ENCODE measurements at places on chromosomes 1 and 21.

DNA sequence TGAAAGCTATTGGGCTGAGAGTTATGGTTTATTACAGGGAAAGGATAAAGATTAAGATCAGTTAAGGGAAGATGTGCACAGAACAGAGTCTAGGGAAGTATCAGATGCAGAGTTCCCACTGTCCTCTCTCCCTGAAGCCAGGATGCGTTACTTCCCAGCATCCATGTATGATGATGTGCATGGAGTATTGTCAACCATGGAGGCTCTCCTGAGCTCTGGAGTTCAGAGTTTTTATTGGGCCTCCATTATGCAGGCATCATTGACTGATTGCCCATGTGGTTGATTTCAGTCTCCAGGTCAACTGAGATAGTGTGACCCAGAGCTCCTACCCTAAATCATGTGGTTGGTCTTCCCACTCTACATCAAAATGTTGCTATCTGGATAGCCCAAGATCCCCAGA is 30.7 kb downstream of the SERINC2 start:
- DNase-seq = no peak

GRCh38 chr1:83052865-83053264 is 946.1 kb downstream of the TTLL7 start:
- DNase-seq = no peak

- no peak for DNase-seq
Measured at GRCh38 chr1:152481869-152482664, 28.5 kb upstream of the LCE5A start.

DNA sequence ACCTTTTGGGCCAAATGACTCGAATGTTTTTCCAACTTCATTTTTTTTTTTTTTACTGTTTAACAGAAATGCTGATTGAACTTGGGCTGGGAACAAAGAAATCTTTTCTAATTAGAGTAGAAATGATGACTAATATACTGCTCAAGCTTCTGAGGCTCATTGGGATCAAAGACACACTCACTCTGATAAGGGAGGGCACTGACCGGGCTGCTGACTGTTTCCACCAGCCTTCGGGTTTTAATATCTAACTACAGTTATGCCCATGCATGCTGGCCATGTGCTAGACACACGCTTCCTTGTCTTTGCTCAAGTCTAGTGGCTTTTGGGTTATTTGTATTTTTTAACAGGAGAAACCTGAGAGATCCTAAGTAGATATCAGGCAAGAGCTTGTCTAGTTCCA is 16.8 kb downstream of the ZBTB18 start:
- DNase-seq = no peak

DNA sequence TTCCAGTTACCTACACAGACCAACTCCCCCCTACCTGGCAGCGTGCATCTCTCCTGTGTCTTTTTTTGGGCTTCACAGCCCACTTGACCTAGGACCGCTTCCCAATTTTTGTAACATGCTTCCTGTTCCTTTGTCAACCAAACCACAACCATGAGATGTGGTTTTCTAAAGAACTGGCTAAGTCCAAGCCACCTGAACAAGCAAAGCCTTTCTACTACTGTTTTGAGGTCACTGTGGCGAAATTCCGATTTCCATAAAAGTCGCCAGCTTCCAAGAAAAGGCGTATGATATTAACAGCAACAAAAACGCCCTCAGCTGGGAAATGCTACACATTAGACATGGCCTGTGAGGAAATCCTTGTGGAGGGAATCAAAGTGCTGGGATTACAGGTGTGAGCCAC is 12.7 kb upstream of the AK2 start:
- DNase-seq = no peak

DNA sequence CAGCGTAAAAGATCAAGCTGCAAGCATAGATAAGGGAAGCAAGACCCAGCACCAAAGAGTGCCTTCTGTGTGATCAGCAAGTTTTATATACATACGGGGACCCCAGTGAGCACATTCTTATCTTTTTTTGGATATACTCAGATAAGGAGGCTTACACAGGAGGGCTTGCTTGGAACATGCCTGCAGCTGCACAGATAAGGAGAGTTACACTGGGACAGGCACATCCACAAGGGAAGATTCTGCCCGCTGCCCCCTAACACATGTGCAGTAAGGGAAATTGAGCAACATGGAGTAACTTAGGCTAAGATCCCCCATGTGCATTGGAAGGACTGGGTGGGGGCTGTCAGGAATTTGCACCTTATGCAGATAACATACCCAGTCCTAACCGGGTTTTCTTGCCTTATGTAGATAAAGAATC is 1334.8 kb downstream of the MRPL39 start:
- no peak for DNase-seq

DNA sequence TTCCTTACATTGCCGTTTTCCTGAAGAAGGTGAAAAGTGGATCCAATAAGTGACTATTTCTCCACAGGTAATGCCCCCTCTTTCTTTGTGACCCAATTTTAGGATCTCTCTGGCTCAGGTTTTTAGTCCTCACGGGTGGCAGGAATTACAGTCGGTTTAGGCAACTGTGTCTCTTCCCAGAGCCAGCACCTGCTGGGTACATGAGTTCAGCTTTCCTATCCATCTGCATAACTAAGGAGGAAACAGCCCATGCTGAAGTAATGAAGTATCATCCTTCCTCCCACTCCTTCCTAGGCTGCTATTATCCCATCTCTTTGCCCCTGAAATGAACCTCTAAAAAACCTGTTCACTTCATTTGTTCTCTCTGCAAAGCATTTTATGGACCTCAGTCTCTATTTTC is 544.6 kb downstream of the NEGR1 start:
- no peak for DNase-seq

DNA sequence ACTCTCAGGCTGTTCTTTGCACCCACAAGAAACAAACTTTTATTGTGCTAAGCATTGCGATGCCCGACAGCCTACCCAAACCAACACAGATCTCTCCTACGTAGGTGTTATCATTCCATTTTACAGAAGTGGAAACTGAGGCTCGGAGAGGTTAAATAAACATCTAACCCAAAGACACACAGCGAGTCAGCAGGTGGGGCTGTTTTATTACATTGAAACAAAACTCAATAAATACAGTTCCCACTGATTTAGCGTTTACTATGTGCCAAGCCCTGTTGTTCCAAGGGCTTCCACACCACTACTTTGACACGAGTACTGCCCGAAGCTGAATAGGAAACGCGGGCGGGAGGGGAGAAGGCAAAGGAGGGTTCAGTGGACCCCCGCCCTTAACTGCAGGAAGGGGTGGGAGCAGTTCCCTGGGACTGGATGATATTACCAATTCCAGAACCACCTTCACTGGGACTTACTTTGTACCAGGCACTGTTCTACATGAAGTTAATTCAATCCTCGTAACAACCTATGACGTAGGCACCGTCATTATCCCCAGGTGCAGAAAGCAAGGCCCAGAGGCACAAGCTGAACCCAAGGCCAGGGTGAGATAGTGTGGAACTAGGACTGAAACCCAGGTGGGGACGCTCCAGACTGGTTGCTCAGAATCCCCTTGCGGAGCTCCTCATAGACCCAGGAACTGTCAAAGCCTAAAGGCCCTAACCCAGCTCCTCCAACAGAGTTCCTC is 19.3 kb upstream of the ALDH4A1 start:
- no peak for DNase-seq

DNA sequence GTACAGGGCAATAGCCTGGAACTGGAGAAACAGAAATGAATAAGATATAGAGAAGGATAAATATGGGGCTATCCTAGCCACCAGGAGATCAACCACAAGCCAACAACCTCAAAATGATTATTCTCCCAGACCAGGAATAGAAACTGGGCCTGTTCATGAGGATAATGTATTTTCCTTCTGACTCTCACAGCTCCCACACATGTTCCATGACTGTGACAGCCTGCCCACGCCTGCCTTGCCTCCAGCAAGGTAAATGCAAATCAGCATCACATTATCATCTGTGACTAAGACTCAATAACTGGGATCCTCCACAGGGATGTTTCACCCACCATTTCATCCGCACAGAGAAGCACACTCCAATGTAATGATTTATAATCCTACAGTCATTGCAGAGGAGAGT is 3.3 kb downstream of the ENSA start:
- no peak for DNase-seq

DNA sequence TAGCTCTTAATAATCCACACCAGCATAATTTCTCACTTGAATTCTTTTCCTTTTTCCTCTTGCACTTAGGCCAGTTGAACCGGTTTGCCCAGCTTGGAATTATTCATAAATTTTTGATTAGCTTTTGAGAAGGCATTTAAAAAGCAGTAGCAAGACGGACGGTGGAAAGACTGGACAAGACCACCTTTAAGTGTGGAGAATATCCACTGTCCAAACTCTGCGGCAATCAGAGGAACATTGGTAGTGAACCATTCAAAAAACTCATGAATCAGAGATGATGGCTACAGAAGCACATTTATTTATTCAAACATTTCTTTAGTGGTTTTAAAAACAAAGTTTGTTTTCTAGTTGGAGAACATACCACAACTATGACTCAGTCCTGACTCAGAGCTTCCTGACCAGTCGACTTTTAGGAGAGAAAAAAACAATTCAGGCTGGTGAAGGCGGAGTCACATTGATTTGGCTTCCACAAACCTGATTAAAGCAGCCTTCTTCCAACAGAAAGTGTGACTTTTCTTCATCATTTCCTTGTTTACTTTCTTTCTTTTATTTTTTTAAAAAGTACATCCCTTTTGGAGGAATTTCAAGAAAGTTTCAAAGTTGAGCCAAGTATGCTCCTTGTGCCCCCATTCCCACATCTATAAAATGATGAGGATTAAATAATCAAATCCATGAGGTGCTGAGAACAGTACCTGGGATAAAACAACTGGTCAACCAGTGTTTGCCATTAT is 128.8 kb downstream of the ADSS2 start:
- DNase-seq = peak; percentile 92

DNA sequence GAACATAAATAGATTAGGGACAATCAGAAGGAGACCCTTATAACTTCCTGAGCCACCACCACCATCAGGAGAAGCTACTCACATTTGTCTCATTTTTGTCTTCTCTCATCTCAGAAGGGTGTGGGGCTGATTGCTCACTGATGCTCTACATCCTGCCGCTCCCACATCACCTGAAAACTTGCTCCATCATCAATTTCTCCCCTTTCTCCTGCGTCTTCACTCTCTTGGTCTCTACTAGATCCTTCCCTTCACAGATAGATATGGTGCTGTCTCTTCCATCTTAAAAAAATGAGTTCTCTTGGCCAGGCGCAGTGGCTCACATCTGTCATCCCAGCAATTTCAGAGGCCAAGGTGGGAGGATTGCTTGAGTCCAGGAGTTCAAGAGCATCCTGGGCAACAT is 38.4 kb downstream of the C1orf216 start:
- no peak for DNase-seq

- DNase-seq = peak; percentile 67
Measured at GRCh38 chr1:32773018-32773763, 44.0 kb downstream of the YARS1 start.

GRCh38 chr1:199046618-199047017 is 407.8 kb downstream of the PTPRC start:
- DNase-seq = no peak

- no peak for DNase-seq
Measured at GRCh38 chr1:97538113-97538512, 382.7 kb downstream of the DPYD start.

DNA sequence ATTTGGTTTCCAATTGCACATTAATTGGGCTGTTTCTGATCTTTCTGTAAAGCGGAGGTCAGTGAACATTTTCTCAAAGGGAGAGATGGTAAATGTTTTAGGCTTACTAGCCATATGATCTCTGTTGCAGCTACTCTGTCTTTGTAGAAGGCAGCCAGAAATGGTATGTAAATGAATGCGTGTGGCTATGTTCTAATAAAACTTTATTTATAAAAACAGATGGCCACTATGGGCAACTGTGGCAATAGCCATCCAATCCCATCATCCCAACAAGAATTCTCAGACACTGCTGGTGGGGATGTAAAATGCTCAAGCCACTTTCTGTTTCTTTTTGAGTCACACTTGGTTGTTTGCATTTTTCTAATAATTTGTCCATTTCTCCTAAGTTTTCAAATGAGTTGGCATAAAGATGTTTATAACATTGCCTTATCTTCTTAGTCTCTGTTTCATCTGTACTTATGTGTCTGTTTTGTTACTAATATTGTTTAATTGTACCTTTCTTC is 448.8 kb upstream of the VAMP3 start:
- no peak for DNase-seq

DNA sequence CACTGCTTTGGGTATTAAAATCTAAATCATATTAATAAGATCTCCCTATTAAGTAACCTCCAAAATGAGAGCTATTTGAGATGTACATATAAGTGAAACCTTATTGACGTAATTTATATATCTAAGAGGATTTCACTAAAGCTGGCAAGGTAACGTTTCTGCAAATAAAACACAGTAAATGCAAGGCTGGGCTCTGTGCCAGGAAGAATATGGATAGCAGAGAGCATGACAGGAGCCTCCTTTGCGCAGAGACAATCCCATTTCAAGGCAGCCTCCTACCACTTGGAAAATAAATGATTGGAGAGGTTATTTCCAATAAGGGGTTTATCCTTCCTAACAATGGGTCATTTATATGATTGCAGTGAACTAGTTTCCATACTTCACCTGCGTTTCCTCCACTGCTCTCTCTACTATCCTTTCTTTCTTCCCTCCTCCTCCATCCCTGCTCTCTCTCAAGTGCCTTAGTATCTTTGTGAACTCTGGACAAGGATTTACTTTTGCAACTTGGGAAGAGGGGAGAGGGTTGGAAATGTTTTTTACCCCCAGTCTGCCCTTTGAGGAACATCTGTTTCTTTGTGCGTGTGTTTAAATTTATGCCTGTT is 3.0 kb upstream of the NFIA start:
- DNase-seq = no peak

DNA sequence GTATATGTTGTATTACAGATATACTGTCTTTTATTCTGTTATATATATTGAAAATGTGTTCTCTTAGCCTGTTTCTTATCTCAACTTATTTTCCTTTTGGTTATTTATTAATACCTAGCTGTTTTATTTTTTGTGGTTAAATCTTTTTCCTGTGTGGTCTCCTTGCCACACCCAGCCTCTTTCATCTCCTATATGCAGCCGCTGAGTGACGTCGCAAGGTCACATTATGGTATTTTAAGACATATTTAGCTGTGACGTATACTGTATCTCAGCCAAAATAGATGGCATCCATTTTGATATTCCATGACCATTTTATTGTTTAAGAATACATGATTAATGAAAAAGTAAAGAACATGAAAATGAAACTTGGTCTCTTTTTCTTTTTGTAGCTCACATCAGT is 29.1 kb downstream of the CENPF start:
- DNase-seq = no peak

- DNase-seq = no peak
Measured at GRCh38 chr1:112852276-112852675, 103.7 kb downstream of the SLC16A1 start.

- DNase-seq = peak; percentile 28
Measured at GRCh38 chr1:174114788-174115448, 44.4 kb upstream of the RABGAP1L start.

DNA sequence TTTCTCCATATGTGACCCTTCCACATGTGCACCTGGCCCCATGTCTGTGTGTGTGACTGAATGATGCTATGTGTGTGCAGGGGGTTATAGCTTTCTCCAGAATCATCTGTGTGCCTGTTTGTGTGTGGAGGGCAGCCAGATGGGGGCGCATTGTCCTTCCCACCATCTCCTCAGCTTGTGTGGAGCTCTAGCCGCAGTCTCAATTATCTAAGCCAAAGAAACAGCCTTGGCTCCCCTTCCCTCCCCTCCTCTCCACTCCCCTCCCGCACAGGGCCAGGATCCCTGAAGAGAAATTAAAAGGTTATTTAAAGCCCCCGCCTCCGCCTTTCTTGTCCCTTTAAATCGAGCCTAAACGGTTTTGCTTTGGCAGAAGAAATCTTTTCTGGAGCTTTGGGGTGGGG is 1.8 kb upstream of the DMBX1 start:
- DNase-seq = no peak
